Psoas muscle (tissue), 8 donors: ENCODE measurements at places on chromosomes 13 and 19. TPM values are rescaled to one million over a fixed set of nuclear protein-coding genes. Genes with fewer than 3 reads are reported as not detected.

Gene ZNF224
- total RNA-seq: 6.8 TPM

Gene ZNF331
- 8.7 TPM for total RNA-seq

Gene MAST1
- total RNA-seq: not detected

Gene TMPRSS9
- total RNA-seq: 0.17 TPM

Gene PLPP2
- total RNA-seq: 0.77 TPM

Gene FARP1
- total RNA-seq: 19.4 TPM

Gene CBY2
- not detected for total RNA-seq

GRCh38 chr19:15923702-15924101 is 10.6 kb downstream of the CYP4F11 start:
- DNase-seq: no peak

DNA sequence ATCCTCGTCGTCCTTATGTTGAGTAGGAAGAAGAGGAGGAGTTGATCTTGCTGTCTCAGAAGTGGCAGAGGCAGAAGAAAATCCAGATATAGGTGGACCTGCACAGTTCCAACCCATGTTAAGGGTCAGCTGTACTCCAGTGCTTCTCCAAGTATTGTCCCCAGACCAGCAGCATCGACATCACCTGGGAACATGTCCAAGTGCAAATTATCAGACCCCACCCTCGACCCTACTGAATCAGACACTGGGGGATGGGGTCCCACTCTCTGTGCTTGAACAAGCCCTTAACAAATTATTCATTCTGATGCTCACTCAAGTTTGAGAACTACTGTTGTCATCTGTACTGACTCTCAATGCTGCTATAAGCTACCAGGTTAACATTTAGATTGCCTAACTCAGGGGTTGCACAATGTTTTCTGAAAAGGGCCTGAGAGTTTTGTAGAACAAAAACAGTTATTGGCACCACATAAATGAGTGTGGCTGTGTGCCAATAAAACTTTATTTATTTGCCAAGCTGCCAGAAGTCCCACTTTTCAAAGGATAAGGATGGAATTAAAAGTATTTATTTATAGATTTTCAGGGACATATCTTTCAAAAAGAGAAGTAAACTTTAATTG is 226.7 kb upstream of the IPO5 start:
- DNase-seq: no peak

DNA sequence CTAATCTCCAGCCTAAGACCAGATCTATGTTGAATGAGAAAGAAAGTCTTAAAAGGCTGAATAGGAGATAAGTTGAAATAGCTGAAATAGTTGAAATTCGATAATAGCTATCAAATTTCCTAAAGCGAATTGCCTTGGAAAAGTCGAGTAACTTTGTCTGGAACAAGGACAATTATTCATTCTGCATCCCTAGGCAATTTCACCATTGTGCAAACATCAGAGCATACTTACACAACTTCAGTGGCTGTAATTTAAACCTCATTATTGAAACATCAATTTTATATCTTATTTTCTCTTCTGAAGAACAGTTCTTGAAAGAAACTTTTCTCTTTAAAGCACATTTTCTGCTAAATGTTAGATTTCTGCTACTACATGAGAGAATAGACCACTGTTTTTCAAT is 13.6 kb downstream of the TNFSF13B start:
- DNase-seq: no peak

GRCh38 chr13:21744149-21744548 is 73.3 kb downstream of the FGF9 start:
- DNase-seq: no peak

DNA sequence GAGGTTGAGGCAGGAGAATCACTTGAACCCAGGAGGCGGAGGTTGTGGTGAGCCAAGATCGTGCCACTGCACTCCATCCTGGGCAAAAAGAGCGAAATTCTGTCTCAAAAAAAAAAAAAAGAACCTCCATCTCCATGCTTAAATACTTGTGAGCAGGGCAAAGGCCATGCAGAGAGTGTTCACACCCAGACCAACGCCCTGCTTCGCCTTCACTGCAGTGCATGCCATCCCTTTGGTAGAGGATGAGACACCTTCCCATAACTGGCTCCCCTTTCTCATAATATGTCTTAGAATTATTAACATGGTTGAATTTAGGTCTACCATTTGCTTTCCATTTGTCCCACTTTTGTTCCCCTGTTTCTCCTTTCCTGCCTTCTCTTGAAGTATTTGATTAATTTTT is 15.4 kb downstream of the BBC3 start:
- no peak for DNase-seq

- DNase-seq: peak; percentile 59
These were observed 127.0 kb downstream of the IER2 start for GRCh38 chr19:13277104-13277809.

DNA sequence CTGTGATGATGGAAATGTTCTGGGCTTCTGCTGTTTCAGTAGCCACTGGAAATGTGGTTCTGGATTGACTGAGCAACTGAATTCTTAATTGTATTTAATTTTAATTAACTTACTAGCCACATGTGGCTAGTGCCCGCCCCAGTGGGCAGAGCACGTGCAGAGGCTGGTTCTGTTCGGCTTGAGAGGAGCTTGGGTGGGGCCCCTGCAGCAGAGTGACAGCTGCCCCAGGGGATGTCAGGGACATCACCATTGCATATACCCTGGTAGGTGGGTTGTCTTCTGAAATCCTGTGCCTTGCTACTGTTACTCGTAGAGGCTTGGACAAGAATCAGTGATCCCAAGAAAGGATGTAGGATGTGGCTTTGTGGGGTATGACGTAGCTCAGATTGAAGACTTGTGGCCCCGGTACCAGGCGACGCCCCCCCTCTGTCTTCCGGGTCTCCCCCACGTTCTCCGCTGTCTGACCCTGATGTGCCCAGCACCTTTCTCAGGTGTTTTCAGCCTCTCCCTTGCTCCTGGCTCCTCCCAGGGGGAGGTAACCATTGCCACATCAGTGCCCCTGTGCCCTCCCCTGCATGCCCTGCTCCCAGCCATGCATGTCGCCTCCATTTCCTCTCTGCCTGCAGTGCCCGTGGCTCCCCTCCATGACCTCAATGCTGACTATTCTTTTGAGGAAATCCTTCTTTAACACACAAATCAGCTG is 102.6 kb upstream of the RNF113B start:
- DNase-seq: no peak

DNA sequence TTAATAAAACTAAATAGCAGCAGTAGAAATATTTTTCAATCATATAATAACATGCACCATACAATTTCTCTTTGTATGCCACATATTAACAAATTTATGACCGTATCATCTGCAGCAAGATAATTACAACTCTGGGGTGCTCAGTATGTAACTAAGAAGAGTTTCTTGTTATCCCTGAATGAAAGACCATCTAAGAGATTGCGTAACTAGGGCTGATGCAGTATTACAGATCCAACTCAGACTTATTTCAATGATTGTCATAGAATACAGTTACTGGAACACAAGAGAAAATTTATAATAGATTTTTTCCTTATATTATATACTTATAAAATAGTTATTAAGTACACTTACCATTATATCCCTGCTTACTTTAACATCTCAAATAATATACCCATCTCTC is 305.1 kb downstream of the SLITRK1 start:
- DNase-seq: no peak

DNA sequence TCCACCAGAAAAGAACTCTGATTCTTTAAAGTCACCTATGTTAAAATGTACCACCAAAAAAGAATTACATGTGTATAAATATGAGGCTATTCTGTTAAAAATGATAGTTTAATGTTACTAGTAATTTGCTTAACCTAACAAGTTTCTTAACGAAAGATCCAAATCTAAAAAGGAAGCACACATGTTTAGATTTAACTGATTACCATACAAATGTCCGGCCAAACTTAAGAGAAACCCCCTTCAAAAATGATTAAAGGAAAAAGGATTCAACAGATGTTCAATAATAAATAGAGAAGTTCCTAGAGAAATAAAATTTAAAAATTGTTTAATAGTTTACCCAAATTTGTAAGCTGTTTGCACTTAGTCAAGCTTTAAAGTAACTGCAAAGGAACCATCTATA is 5.0 kb upstream of the ZNF69 start:
- no peak for DNase-seq

GRCh38 chr19:40221858-40222619 is 3.9 kb upstream of the TTC9B start:
- peak; percentile 84 for DNase-seq
